Esophagus muscularis mucosa (tissue), 4 donors: ENCODE measurements at places on chromosomes 5 and 9.

DNA sequence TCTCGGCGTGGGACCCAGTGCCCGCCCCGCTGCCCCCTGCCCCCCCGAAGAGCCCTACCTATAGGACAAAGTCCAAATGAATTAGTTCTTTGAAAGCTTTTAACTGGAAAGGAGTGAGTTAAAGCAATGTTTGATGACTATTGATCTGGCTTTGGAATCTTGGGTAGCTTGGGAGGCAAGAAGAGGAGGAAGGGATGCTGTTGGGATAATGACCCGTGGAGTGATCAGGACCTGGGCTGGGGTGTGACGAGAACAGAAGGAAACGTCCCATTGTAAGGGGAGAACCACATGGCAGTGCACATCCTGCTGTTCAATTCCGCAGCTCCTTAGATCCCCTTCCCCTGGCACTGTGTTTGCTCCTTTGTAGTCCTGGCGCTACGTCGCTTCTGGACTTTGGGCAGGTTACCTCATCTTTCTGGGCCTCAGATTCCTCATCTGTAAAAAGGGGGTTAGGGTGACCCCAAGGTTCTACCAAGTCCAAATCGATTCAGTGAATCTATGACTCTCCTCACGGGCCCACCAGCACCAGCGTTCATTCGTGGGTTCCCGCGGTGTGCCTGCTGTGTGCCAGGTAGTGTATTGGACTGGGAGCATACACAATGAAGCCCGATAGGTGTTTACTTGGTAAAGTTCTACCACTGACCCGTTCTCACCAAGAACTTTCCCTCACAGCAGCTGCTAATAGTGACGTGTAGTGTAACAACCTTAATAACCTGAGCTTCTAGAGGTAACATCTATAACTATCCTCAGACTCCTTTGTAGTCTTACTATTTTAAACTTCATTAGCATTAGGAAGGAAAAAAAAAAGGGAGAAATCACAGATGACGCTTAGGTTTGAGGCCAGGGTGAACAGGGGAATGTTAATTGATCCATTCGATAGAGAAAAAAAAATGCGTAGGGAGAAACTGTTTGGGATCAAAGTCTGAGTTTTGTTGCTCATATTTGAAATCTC, 1.1 kb upstream of the NADK2 start:
- no peak for DNase-seq

DNA sequence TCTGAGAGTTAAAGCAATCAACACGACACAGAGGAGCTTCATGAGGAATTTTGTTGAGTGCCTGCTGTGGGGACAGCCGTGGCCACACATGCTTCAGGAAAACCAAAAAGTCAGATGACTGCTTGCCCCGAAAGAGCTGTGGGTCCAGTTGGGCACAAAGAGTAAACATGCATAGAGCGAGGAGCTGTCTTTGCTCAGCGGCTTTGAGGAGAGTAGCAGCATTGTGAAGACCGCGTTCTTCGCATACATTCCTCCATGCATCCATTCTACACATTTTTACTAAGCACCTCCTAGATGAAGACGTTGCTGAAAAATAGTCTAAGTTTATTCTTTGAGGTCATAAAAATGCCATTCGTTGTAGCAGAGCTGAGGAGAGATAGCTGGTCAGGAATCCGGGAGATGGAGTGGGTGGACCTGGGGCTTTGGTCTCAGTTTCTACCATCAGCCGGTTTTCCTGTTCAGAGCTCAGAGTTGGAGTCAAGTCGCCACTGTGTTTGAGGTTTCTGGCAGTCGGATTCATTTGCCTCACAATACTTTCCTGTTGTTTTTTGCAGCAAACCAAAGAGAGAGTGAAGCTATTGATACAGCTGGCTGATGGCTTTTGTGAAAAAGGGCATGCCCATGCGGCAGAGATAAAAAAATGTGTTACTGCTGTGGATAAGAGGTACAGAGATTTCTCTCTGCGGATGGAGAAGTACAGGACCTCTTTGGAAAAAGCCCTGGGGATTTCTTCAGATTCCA, 194.5 kb upstream of the OTULINL start:
- DNase-seq = no peak

DNA sequence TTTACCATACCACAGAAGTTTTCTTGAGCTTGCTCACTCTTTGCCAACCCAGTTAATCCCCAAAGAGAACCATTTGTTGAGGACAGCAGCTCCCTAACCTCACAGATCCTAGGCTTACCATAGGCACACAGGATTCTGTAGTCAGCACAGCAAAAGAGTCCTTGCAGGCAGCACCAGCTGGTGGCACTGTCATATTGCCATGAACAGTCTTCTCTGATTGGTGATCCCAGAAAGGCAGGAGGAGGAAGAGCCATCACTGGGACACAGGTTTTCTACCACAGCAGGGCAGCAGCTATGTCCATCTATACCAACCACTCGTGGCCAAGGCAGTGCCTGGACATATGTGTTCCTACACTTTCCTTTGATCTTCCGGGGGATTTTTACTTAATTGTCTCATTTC, 297.1 kb upstream of the CD180 start:
- no peak for DNase-seq

DNA sequence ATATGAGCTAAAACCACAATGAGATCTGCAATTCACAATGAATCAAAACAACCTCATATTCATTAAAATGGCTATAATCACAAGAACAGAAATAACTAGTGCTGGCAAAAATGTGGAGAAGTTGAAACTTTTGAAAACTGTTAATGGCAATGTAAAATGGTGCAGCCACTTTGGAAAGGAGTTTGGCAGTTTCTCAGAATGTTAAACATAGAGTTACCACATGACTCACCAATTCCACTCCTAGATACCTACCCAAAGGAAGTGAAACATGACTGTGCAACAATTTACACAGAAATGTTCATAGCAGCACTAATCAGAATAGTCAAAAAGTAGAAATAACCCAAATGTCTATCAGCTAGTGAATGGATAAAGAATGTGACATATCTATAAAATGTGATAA, 862.2 kb downstream of the DTWD2 start:
- DNase-seq = no peak

DNA sequence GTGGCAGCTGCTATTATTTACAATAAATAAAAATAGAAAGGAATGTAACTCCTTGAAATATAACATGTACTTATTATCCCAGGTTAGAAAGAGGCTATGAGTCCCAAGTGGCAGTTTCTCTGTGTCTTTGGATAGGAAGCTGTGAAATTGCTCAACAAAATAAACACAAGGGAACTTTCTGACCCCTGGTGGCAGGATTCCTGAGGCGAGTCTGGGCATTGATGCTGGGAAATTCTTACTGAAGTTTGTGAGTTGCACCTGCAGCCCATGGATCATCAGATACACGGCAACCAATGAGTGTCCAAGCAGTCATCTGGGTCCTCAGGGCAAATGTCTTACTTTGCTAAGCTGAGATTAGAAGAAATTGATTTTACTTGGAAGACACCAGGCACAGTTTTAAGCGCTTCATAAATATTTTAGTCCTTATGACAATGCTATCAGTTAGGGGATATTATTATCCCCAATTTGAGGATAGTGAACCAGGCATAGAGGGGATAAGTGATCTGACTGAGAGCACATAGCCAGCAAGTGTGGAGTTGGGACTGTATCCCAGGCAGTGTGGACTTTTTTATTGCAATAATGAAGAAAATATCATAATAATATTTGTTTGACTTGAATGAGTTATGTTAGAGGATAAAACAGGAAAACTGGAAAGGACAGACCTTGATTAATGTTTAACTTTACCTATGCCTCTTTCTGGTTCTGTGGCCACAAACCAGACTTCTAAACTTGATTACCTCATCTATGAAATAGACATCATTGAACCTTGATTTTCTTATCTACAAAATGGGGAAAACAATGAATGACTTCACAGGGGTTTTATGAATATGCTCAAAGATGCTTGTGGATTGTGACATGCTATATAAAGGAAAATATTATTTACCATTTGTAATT, 265.5 kb upstream of the ADAMTSL1 start:
- no peak for DNase-seq

DNA sequence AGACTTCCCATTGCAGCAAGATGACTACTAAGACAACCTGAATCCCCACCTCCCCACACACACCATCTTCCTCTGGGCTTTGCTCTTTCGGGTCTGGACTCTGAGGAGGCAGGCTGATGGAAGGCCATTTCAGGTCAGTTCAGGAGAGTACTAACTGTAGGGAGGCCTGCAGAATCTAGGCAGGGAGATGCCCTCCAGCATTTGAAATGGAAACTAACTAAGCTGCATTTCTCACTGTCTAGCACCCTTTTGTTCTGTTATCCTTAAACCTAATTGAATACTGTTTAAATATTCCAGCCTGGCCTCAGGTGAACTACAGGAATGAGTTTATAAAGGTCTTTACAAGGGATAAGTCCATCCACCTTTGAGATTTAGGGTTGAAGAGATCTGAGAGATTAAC, 4.9 kb upstream of the TBCA start:
- no peak for DNase-seq

DNA sequence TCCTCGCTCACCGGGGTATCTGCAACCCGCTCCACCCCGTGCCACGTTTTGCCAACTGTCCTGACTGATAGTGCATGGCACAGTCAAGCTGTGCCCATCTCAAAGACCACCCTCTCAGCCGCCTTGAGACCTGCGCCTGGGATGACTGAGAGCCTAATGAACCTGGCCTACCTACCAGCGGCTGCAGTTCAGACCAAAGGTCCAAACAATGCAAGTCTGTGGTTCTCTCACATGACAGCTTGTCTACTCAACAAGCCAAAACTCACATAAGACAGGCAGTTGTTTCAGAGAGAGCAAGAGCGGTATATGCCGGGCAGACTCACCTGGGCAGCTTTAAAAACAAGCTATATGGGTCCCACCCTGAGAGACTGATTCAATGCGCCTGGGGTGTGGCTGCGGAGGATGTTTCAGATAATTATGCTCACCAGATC, 70.5 kb downstream of the EPB41L4B start:
- no peak for DNase-seq

- DNase-seq = no peak
Observed at GRCh38 chr5:157269165-157269671, 3.3 kb downstream of the CYFIP2 start.

DNA sequence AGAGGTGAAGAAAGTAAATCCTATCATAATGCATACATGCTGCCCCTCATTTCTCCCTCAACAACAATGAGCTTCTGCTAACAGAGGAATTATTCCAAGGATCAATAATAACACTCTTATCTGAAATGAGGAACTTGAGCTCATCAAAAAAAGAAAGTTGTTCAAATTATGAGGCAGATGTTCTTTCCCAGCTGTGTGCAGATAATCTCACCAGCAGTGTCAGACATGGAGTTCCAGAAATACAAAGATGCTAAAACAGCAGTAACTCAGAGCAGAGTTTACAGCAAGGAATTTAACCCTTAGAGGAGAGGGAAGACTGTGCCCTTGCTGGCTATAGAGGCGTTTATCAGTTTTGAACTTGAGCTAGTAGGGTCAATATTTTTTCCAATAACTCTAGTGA, 153.1 kb downstream of the TRIM36 start:
- DNase-seq = no peak

DNA sequence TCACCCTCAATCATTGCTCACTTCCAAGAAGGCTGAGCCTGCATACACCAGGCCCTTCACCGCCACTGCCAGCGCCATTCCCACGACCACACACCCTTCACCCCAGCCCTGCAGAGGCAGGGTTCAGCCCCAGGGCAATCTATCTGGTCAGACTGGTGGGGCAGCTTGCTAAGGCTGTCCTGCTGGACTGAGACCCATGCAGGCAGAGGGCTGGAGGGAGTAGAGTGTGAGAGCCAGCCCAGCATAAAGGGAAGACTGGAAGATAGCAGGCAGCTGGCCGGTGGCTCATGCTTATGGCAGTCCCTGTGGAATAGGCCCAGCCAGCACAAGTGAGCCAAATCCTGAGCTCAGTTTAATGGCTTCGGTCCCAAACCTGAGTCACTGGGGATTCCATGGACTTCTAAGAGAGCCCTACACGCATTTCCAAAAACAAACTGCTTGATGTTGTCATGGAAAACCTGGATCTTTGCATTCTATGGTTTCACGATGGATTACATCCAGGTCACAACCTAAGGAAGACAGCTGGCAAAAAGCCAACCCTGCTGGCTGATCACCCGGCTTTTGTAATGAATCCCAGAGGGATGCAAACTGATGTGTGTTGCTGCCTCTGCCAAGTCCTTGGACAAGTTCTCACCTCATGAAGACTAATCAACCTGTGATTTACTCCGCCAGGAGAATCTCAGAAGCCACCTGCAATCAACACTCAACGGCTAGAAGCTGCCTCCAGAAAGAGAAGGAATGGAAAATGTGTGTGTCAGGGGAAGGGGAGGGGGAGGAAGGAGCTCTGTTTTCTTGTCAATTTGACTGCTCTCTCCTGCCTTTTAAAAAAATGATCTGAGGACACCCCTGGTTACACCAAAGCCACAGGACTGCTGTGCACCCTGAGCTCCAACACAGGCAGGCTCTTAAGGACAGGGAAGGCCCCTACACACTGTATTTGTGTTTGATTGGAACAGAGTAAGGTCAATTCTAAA, 143.6 kb downstream of the LHFPL2 start:
- peak; percentile 97 for DNase-seq
